ENCODE measurements at places on chromosomes 13 and 19.

DNA sequence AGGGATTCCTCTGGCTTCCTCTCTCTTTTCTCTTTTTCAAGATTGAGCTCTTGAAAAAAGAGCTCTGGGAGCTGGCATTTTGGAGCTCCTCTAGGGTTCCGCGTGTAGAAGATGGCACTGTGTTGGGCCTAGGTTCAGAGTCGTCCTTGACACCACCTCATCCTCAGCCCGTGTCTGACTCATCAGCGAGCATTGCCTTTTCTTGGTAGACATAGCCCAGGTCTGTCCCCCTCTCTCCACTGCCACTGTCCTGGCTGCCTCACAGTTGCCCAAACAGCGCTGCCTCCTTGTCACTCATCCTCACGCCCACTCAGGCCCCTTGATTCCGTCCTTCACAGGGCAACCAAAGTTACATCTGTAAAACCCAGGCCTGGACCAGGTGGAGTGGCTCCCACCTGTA, 24.6 kb downstream of the PAK4 start:
- no peak for DNase-seq

GRCh38 chr13:90866006-90866405, 481.5 kb upstream of the MIR17HG start:
- no peak for DNase-seq

- DNase-seq = no peak
These were observed 219.8 kb downstream of the MZT1 start for GRCh38 chr13:72507416-72508199.

DNA sequence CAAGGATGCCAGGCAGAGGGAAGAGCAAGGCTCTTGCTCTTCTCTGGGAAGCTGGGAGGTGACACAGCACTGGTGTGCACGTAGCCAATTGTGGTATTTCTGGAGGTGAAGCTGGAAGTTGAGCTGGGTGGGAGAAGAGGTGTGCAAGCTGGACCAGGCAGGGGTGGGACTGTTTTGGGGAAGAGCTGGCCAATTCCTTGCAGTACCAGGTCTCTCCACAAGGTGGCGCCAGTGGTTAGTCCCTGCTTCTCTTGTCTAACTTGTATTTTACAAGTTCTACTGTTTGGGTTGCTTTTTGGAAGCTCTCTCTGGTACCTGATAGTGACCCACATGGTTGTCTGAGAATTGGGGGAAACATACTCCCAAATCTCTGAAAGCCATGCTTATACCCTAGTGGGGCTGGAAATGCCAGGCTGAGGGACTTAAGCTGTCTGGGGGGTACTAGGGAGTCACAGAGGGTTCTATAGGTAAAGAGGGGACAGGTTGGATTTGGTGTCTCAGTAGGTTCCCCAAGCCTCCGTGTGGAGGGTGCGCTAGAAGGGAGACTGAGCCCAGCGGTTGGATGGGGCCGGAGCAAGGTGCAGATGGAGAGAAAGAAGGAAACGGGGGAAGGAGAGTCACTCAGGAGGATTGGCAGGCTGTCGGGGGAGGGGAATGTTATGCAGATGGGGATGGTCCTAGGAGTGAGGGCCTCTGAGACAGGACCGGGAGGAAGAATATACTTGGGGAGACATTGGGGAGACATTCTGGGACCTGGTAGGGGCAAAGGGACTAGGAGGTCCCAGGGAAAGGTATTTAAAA, 3.0 kb downstream of the HPN start:
- peak; percentile 83 for DNase-seq

DNA sequence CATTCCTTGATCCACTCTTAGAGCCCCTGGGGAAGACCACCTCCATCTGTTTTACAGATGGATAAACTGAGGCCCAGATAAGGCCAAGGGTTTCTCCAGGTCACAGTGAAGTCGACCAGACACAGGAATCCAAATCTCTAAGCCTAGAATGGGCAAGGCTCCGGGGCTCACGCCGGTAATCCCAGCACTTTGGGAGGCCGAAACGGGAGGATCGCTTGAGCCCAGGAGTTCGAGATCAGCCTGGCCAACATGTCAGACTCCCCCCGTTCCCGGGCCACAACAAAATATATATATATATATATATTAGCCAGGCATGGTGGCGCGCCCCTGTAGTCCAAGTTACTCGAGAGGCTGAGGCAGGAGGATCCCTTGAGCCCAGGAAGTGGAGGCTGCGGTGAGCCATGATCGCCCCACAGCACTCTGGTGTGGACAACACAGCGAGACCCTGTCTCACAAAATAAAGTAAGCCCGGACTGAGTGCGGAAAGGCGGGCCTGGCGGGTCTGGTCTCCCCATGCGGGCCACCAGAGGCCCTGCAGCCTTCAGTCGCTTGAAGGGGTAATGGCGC, 615 bp upstream of the RPL13A start:
- no peak for DNase-seq

DNA sequence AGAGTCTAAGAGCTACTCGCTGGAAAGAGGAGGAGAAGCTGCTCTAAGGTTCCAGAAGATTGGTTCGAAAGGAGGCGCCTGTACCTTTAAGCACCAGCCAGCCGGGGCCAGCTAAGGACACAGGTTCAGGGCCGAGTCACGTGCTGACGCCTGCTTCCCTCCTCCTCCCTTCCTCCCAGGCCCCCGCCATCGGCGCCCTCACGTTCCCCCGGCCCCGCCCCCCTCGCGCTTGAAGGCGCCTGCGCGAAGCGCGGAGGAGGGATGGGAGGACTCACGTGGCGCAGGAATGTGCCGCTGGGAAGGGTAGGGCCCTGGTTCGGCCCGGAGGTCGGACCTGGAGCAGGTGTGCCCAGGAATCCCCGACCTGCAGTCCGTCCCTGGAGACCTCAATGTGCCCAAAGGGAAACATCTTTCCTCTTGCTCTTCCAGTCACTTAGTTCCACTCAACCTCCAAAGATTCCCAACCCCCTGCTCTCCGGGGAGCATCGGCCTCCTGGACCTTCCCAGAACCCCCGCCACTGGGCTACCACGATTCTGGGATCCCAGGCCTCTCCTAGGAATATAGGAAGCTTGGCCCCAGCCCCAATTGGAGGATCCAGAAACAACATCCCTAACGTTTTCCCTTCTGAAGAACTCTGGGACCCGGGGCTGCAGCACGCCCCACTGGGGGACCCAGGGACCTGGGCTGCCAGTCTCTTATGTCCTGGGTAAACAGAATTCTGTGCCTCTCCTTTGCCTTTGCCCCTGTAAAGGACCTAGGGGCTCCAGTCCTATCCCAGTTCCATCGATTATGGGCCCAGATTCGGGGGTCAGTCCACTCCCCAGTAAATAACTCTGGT, 2.5 kb downstream of the DBP start:
- DNase-seq = peak; percentile 95

GRCh38 chr19:49953416-49953815, 7.6 kb downstream of the SIGLEC11 start:
- DNase-seq = no peak

- no peak for DNase-seq
These were observed 45.7 kb downstream of the CD320 start for GRCh38 chr19:8262431-8262830.

GRCh38 chr19:54317108-54317964, 4.4 kb upstream of the LILRA5 start:
- no peak for DNase-seq

GRCh38 chr19:17041976-17042375, 15.4 kb upstream of the CPAMD8 start:
- no peak for DNase-seq

DNA sequence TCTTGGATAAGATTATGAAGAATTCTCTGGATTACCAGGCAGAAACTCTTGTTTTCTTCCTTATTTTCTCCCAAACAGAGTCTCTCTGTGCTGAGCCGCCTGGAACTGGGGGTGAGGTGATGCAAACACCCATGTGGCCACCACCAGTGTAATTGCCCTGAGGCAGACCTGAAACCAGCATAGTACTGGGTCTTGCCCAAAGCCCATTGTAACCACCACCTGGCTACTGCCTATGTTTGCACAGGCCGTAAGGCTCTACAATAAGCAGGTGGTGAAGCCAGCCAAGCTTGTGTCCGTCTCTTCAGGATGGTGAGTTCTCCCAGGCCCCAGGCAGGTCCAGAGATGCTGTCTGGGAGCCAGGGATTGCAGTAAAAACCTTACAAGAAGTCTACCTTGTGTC, 18.9 kb upstream of the KBTBD7 start:
- DNase-seq = no peak

DNA sequence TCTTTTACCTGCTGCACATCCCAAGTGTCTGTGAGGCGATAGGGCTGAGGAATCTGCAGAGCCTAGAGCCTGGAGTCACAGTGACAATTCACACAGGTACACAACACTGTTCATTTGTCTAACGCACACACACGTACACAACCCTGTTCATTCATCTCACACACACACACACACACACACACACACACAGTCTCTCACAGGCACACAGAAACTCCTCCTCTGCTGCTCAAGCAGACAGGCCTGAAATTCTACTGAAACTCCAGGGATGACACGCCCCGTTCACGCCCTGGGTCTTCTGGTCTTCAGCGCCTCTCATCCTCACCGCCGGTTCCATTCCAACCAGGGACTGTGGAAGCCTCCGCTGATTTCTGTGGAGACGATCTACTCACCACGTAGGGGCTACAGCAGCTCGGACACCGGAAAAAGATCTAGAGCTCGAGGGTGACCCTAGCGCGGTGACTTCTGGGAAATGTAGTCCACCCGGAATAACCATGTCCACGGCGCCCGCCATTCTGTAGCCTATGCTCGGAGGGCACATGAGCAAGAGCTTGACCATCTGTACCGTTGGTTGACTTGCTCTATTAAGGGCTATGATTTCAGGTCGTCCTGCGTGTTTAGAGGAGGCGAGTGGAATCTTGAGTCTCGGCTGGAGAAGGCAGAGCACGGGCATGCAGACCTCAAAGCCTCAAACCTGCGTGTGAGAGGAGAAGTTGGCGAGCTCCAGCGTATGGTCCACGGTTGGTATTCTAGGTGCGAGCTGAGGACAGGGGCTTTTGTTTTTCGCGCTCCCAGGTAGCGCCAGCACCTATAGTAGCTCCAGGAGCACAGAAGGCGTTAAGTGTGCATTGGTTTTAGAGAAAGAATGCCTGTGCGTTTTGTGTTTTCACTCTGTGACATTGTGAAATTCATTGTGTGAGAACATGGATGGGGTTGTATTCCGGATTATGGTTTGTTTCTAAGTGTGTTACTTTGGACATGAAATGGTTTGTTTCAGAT, 33.4 kb downstream of the ZNF45 start:
- DNase-seq = peak; percentile 91

- DNase-seq = no peak
These were observed 60.7 kb upstream of the RFXAP start for GRCh38 chr13:36758345-36758744.

DNA sequence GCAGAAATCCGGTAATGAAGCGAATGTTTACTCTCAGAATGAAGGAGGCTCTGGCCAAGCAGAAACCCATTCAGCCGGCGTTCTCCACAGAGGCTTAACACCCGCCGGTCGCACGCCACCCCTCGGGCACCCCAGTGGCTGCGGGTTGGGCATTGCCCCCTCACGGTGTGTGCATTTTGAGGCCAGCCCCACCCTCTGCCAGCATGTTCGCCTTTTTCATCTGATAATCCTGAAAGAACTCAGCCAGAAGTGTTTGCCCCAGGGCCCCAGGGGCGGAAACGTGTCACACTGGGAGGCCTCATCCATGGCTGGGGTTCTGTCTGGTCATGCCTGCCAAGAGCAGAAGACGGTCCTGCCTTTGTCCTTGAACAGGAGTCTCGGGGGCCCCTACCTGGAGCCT, 34.2 kb downstream of the COMP start:
- no peak for DNase-seq

DNA sequence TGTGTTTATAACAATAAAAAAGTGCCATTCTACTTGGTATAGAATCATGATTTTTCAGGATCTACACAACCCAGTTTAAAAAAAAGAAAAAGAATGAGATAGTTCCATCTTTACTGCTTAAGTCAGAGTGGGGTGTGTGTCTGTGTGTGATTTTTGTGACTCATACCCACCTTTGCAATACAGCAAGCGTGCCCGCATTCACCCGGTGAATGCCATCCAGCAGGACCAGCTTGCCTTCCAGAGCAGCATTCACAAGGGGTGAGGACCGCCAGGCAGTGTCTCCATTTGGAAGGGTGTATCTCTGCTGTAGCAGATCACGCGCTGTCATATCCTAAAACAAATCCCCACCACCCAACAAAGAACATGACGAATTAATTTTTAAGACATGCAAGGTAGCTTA, 127.7 kb downstream of the VWA8 start:
- no peak for DNase-seq

- DNase-seq = no peak
These were observed 306.6 kb downstream of the ATP8A2 start for GRCh38 chr13:25678398-25678797.

- no peak for DNase-seq
These were observed 120.6 kb upstream of the IRS2 start for GRCh38 chr13:109906976-109907375.

- DNase-seq = no peak
These were observed 4.9 kb upstream of the HTR2A start for GRCh38 chr13:46901721-46902120.

- peak; percentile 95 for DNase-seq
These were observed 64.9 kb downstream of the GADD45B start for GRCh38 chr19:2540646-2541454.

GRCh38 chr13:34064456-34065205, 246.7 kb downstream of the RFC3 start:
- no peak for DNase-seq

GRCh38 chr13:20465218-20465879, 60.3 kb downstream of the CRYL1 start:
- no peak for DNase-seq

GRCh38 chr19:36093146-36093662, 17.7 kb upstream of the OVOL3 start:
- peak; percentile 57 for DNase-seq

GRCh38 chr19:49613374-49613773, 22.4 kb downstream of the PRR12 start:
- no peak for DNase-seq

GRCh38 chr13:47929156-47929555, 71.9 kb downstream of the SUCLA2 start:
- peak; percentile 22 for DNase-seq

DNA sequence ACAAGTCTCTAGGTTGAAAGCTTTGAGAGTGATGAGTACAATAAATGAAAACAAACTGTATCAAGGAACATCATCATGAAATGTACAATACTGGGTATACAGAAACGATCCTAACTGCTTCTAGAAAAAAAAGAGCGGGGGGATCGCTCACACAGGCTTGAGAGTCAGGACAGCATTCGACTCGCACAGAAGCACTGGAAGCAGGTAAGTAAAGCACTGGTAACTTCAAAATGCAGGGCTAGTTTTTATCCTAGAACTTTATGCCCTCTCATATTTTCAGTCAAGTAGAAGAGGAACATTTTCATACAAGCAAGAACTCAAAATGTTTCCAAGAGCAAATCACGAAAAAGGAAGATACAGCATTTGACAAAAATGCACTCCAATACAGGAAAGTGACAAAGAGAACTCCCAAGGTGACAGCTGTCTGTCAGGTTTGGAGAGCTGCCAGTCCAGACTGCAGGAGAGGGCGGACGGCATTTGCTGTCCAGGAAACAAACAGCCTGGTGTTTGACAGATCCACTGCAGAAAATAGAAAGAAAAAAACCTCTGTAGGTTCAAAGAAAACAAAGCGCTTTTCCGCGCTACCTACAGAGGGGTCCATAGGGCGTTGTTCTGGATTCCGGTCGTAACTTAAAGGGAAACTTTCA, 58.2 kb upstream of the XPO4 start:
- DNase-seq = no peak

- peak; percentile 7 for DNase-seq
These were observed 300.1 kb downstream of the TBC1D4 start for GRCh38 chr13:75181906-75182305.

Data from GM03348 (cell line).